ENCODE measurements at places on chromosomes 7 and 10.

GRCh38 chr7:41501006-41501405 is 201.9 kb downstream of the INHBA start:
- DNase-seq: no peak

DNA sequence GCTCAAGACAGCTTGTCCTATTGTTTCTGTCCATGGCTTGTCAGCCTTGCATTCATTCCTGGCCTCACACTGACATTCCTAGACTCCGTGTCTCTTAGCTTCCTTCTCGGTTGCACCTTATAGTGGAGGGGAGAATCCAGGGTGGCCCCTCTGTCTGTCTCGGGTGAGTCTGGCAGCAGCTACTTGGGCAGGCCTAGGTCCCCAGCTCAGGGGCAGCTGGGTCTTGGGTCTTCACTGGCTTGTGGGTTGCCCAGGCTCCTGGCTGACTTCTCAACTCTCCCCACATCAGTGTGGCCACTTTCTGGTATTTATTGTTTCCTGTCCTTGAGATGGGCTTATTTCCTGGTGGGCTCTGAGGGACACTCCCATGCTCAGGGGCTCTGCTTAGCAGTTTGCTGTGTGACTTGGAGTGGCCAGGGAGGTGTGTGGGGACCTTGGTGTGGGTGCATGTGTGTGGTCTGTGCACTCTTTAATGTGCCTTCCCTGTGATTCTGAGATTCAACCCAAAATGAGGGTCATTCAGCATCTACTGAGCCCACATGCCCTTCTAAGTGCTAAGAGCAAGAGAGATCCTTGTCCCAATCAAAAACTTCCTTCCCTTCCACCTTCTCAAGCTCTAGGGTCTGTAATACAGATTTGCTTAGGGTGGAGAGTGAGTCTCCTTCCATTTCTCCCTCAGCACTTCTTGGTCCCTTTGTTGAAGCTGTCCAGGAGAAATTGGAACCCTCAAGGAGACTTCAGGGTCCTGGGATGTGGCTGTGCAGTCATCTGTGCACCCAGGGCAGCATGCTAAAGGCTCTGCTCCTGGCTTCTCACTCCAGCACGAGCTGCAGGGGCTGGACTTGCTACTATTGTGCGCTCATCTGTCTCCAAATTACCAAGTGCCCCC is 20.1 kb downstream of the UPP1 start:
- DNase-seq: no peak

GRCh38 chr10:63210611-63211196 is 77.6 kb downstream of the NRBF2 start:
- DNase-seq: no peak

GRCh38 chr7:4056552-4057288 is 625.4 kb upstream of the FOXK1 start:
- DNase-seq: no peak

- peak; percentile 85 for DNase-seq
These were observed 534.7 kb downstream of the NRG3 start for GRCh38 chr10:82409671-82410070.

DNA sequence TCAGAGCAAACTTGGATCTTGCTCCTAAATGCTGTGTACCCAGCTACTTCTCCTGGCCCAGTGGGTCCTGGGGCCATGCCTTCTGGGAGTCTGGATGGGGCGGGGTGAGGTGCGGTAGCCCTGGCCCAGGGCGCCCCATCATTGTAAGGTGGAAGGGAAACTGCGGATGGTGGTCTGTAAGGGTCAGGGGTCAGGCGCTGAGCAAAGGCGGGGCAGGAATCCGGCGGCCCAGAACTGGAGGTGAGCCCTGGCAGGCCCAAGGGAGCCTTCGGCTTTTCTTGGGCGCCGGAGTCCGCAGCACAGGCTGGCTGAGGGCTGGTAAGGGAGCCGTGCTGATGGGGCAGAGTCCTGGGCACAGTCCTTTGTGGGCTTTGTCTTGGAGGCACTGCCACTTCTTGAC is 66.5 kb upstream of the CTBP2 start:
- DNase-seq: no peak

GRCh38 chr7:135666846-135667245 is 4.5 kb downstream of the STMP1 start:
- no peak for DNase-seq

DNA sequence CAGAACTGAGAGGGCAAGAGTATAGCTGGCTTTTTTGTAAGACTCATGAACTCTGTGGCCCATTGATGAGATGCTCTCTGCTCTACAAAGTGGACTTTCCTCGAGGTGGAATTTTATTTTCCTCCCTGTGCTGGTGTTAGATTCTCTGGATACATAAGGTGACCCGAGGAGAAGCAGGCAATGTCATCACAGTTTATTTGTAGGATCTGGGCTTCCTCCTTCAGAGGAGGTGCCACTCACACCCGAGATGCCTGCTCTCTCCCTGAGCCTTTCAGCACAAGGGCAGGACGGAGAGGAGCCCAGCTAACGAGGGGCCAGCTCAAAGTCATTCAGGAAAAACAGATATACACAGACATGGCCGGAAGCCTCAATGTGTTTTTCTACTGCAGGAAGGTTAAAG is 103.0 kb downstream of the KIAA1217 start:
- no peak for DNase-seq

DNA sequence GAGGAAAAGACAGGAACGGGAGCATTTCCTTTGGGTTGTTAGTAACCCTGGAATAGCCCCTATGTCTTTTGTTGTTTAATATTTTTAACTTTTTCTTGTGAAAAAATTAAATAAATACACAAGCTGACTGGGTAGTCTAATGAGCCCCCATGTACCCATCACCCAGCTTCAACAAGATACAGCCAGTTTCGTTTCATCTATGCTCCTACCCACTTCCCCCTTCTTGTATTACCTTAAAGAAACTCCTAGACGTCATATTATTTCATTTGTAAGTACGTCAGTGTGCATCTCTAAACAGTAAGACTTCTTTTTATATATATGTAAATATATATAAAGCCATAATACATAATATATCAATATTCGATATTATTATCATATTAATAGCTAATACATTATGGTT is 42.8 kb upstream of the NUB1 start:
- DNase-seq: no peak

DNA sequence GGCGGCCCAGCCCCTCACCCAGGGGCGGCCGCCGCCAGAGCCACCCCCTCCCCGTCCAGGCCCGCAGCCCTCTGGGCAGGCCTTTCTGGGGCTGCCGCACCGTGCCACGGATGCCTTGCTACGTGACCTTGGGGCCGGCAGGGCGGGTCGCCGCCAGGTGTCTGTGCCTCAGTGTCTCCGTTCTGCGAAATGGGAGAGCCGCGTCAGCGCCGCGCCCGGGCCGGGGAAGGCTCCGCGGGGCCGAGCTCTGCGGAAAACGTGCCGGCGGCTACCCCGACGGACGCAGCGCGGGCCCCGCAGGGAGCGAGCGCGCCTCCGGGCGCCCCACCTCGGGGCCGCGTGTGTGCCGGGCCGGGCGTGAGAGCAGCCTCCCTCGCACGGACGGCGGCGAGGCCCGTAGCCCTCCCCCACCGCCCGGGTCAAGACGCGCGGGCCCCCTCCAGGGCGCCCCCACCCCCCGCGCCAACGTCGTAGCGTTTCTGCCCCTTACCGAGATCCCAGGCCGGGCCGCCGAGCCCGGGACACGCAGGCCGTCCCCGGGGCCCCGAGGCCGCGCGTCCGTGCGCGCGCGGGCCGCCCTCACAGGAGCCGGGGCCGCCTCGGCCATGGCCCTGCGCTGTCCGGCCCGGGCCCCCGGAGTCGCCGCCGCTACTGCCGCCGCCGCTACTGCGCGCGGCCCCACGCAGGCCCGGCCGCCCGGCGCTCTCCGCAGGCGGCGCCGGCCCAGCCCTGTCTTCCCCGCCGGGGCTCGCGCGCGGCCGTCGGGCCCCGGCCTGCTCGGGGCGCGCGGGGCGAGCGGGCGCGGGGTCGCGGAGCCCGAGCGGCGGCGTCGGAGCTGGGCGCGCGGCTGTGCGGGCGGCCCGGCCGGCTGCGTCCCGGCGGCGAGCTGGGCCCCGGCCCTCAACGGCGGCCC is 1.1 kb downstream of the ZNF777 start:
- DNase-seq: no peak

DNA sequence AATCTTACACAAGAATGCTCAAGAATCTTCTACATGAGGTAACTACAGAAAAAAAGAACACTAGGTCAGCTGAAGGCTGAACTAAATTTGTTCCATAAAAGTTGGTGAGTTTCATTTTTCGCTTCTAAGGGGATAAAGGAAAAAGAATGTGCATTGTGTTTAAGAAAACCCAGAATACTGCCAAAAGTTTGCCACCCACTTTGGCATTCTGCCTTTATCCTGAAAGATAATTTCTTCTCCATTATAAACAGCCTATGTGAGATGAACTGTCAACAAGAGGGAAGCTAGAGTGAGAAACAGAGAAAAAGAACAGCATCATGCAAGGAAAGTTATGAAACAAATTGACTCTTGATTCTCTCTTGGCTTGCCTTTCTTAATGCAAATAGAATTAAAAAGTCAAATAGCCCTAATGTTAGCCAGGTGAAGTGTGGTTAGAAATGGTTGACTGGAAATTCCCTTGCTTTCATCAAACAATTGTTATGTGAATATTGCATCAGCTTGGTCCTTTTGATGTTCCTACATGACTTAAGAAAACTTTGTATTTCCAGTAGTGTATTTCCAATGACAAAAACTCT is 25.8 kb downstream of the STEAP1 start:
- no peak for DNase-seq

DNA sequence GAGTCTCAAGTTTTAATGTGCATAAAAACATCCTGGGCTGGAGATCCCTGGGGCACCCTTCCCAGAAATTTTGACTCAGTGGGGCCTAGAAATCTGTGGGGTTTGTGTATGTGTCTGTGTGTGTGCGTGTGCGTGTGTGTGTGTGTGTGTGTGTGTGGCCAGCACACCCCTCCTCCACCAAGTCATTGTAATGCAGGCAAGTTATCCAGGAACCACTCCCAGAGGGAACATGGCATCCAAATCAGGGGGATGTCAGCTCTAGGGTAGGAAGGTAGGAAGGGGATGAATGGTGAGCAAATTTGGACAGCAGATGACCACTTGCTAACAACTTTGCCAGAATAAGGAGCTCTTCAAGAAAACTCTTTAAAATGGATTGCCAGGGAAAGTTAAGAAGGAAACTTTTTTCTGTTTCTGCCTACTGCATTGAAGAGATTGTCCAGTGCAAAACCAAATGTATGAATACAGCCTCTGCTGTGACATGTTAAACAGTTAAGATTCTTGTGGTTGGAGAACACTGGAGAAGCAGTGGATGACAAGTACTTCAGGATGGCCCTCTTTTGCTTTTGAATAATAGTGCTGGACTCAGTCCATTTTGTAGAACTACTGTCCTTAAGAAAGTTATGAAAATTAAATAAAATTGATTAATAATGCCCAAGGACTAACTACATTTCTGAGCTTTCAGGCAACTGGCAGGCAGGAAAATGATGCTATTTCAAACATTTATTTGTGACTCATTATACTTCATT is 12.3 kb downstream of the STAMBPL1 start:
- DNase-seq: no peak

DNA sequence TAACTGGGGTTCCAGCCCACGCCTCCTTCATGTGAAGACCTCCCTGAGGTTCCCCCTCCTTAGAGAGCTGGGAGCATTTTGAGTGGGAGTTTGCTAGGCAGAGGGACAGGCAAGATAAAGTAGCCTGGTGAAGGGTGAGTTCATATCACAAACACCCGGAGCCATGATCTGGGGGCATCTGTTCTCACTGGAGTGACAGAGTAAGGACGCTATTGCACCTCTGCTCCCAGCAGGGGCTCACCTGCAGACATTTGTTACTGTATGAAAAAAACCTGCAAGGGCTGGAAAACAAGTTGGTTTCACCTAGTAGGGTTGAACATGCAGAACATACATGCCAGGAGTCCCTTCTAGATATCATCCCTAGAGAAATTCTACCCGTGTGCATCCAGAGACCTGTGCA is 88.4 kb downstream of the CARD11 start:
- DNase-seq: no peak

DNA sequence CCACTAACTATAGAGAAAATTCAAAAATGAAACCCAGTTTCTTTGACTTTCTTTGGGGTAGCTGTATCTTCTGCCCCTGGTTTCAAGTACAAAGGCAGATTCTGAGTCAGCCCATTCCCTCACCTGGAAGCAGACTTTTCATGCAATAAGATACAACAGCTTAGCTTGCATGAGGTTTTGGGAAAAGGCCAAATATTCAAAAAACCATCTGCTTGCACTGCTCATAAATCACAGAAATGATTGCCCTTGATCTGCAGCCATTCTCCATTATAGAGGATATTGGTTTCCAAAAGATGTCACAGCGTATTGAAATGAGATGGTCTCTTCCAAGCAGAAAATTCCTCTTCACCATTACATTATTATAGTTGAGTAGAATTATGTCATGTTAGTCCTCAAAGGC is 354.0 kb downstream of the PHF14 start:
- DNase-seq: no peak

DNA sequence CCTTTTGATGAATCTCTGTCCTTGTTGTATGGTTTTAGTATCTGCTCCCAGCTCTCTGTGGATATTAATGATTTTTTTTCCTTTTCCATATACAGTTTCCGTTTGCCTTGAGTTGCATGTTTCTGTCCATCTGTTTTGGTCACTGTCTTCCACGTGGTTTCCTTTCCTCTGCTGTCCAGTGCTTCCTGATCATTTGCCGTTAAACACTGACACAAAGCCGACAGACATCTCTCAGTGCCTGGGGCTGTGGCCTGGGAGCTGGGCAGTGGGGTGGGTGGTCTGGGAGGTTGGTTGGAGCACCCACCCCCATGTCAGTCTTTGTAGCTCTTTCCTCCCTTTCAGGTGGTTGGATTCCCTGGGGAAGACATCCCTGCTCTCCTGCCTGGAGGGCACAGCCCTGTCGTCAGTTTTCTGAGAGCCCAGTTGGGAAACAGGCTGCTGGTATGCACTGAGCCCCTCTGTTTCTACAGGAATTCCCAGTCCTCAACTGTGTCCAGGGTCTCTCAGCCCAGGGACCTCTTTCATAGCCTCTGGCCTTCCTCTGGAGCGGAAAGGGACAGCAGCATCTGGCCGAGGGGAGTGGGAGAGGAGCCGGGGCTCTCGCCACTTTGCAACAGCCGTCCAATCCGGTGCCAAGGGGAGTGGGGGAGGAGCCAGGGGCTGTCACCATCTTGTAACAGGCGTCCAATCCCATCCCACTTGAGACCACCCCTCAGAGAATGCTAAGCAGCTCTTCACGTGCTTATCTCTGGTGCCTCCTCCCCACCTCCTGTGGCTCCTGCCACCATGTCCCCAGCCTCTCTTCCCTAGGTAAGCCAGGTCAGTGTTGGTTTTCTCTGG is 26.7 kb upstream of the MKI67 start:
- DNase-seq: no peak

GRCh38 chr10:44715136-44715535 is 196.0 kb upstream of the TMEM72 start:
- DNase-seq: no peak

GRCh38 chr10:27861781-27862180 is 116.2 kb upstream of the MKX start:
- DNase-seq: no peak
